ENCODE measurements at places on chromosomes 5 and 9.

GRCh38 chr5:140324617-140325241 lies 21.7 kb downstream of the HBEGF start:
- DNase-seq, result no peak

DNA sequence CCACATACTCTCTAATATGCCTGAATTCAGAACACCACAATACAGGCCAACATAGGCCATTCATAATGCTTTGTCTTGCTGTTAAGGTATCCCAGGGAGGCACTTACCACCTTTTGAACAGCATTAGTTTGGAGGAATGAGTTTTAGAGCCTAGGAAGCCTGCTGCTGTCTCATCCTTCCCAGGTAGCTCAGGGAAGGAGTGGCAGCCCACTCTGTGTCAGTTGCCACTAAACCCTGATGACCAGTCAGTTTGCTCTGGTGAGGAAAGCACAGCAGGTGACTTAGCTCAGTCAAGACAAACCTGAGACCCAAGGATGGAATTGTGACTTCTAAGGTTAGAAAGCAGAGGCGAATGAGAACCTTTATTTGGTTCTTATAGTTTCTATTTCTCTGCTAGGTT lies 337.4 kb upstream of the ATP10B start:
- DNase-seq, result no peak

- DNase-seq, result no peak
Observed at GRCh38 chr9:92589923-92590322, 54.1 kb upstream of the ECM2 start.

DNA sequence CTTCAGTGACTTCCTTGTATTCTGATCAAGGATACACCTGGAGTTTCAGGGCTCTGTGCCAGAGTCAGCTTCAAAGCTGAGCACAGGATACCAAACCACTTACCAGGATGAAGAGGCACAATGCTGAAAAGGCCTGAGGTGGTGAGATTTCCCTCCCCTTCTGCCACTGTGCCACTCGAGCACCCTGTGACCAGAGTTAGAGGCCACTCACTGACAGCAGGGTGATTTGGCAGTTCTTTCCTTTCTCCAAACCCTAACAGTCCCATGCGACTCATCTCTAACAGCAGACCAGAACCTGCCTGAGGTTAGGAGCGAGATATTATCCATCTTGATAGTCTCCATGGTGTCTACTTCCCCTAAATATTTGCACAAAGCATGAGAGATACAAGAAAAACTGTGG lies 1.8 kb downstream of the PLGRKT start:
- DNase-seq, result no peak

DNA sequence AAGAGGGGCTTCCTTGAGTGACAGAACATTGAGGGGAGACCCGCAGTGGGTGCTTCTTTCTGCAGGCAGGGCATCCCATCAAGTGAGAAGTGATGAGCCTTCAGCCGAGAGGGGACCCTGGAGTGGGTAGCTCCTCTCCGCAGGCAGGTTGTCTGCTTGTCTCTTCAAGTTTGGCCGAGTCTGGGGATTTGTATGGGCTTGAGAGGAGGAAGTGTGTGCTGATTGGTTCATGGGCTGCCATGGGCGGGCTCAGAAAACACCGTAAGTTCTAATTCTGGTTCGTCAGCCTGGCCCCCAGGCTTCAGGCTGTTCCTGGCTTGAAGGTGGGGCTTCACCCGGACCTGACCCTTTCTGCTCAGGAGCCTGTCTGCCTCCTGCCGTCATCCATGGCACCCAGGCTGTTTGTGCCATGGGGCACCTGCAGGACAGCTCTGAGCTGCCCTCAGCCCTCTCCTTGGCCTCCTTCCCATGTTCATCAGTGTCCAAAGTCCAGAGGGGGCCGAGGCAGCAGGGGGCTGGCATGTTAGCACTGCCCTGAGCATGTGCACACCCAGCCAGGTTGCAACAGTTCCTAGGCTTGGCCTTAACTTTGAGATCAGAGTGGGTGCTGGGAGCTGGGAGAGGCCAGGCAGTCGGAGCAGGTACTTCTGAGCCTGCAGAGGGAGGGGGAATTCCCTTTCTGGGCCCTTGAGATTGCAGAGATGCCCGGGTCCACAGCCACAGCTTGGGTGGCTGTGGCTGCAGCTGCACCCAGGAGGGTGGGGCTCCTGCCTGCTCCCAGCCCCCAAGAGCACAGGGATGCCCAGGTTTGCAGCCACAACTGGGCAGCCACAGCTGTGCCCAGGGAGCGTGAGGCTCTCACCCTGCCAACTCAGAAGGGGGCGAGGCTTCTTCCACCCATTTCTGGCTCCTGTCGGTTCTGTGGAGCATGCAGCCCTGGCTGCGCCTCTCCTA lies 13.5 kb upstream of the DHFR start:
- DNase-seq, result no peak

GRCh38 chr9:87016681-87017080 lies 69.4 kb upstream of the GAS1 start:
- no peak for DNase-seq

DNA sequence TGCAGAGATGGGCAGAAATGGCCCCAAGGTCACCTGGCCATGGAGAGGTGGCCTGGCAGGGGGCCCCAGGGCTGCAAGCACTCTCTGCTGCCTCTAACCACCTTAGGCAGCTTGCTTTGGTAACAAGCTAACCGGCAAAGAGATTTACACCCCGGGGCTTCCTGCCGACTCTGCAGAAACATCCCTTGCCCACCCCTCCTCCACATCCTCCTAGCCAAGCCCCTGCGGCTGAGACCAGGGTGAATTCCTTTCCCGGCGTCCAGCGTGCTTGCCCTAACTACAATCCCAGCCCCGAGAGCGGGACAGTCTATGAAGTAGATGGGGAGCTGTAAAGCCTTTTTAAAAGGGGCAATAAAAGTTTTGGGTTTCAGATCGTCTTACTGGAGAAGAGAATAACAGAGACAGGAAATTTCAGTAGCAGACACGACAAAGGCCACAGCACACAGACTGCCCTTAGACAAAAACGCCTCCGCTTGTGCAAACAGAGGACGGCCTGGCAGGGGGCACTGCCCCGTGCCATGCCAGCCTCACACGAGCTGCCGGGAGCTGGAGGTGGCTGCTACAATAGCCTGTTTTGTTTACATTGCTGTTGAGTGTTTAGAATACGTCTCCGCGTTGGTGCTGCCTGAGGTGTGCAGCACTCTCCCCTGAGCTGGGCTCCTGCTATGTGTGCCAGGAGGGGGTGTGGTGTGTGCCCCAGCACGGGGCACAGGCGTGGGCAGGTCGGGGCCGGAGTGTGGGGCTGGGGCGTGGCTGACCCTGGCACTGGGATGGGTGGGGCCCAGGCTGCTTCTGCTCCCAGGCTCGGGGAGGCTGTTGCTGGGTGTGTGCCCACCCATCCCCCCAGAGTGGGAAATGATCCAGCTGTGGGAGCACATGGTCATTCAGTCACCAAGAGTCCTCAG lies 15.3 kb downstream of the MYMK start:
- DNase-seq, result no peak

DNA sequence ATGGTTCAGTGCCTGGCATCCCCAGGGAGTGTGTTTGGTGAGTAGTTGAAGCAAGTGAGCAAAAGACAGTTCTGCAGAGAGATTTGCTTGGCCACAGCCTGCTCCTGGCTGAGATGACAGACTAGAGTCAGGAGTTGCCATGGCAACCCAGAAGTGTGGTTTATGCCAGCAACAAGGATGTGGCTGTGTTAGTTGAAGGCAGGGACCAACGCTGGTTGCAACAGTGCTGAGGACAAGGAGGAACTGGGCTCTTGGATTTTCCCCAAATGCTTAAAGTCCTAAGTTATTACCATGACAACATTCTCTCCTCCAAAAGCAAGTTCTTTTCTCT lies 2.7 kb downstream of the NXNL2 start:
- DNase-seq, result no peak

- DNase-seq, result no peak
Observed at GRCh38 chr5:36365896-36366295, 64.2 kb upstream of the RANBP3L start.

DNA sequence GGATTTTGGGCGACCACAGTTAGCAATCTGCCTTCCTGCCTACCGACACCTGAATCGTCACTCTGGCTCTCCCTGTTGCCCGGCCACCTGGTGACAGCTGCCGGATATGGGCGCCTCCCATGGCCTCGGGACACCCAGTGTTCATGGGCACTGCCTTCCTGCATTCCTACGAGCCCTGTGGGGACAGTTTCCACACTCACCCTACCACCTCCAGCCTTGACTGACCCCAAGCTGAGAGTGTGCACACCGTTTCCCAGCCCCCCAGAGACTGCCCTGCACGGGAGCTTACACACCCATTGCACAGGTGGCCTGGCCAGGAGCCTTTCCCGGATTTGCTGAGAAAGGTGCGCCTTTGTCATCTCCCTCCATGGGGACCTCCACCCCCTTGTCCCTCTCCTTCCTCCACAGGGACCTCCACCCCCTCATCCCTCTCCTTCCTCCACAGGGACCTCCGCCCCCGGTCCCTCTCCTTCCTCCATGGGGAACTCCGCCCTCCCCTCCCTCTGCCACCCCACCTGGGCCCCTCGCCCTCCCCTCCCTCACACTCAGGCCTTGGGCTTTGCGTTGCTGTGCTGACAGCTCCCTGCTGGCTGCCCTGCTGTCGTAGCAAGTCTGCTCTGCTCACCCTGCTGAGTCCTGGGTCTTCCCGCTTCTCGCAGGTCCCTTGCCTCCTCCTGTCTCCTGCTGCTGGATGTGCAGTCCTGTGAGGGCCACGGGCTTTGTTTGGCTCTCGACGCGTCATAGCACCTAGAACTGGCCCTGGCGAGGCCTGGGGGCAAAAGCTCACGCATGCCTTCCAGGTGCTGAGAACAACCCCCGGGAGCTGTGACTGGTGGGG lies 48.4 kb downstream of the MRPL36 start:
- peak; percentile 35 for DNase-seq

DNA sequence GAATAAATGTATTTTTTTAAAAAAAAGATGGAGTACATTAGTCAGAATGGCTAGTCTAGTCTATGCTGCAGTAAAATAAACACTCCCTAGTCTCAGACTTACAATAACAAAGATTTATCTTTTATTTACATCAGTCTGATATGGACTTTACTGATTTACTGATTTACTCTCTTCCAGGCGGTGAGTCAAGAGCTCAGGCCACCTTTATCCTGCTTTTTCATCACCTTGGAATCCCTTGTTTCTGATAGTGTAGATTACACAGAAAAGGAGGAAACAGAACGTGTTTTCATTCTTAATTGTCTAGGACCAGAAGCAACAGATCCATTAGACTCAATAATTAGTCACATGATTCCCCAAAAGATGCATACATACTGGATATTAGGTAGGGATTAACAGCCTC lies 290.1 kb upstream of the TRPC7 start:
- no peak for DNase-seq

- no peak for DNase-seq
Observed at GRCh38 chr9:133558191-133559126, 24.0 kb downstream of the ADAMTSL2 start.

DNA sequence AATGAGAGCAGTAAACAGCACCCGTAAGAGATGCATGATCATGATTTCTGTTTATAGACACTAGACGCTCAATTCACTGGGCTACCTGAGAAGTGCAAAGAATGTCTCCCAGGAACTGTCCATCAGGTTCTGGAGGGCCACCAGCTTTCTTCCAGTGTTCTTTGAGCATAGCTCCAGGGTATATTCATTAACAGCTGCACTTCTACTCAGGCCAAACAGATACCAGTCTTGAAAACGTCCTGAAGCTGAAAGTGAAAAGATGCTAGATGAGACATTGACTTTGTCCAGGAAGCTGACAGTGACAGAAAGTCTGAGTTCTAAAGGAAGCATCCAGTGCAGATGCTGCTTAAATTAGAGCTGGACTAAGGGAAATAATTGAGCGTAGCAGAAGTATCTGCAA lies 488.7 kb upstream of the TYRP1 start:
- no peak for DNase-seq

- DNase-seq, result no peak
Observed at GRCh38 chr5:2200261-2200950, 317.7 kb upstream of the IRX4 start.

GRCh38 chr9:109597496-109597895 lies 99.4 kb upstream of the PTPN3 start:
- DNase-seq, result no peak

DNA sequence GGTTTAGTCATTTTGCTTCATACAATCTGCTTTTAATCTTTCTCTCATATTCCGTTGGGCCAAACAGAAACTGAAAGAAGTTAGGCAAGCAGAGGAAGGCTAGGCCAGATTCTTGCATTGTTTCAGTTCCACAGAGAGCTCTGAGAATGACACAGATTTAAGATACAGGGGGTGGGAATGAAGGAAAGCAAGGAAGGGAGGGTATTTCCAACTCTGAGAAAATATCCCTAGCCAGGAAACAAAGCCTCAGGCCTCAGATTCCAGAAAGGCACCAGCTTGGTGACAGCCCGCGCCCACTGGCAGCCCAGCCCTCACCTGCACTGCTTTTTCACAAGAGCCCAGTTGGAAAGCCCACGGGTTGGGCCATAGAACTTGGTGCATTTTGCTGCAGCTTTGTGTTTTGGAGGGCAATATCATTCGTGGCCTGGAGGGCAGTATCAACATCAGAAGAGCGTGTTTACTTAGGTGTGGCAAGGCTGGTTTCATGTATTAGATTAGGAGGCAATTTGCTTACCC lies 63.5 kb downstream of the ENC1 start:
- DNase-seq, result no peak

DNA sequence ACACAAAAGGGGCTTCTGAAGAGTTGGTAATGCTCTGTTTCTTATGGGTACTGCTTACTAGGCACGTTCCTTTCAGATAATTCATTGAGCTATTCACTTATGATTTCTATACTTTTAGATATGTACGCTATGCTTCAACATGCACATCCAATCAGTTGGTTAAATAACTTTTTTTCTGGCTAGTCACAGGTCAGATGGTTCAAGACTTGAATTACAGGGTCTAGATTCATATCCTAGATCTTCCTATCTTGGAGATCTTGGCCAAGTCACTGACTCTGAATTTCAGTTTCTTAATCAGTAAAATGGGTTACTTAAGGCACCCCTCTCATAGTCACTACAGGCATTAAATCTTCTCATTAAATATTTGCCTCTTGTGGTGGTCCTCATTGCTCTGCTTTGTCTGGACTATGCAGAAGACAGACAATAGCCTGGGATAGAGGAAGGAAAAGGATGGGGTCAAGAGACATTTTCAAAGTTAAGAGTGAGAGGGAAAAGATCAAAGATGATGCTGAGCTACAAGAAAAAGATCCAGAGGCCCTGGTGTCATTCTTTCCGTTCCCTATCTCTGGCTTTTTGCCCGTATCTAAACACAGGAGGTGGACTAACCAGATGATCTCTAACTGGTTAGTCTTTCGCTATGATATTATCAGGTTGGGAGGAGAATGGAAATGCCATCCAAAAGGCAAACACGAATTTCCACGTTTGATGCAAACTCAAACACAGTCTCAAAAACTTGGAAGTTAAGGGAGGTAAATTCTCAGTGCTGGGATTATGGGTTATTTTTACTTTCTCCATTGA lies 1.8 kb upstream of the CCDC180 start:
- DNase-seq, result no peak

DNA sequence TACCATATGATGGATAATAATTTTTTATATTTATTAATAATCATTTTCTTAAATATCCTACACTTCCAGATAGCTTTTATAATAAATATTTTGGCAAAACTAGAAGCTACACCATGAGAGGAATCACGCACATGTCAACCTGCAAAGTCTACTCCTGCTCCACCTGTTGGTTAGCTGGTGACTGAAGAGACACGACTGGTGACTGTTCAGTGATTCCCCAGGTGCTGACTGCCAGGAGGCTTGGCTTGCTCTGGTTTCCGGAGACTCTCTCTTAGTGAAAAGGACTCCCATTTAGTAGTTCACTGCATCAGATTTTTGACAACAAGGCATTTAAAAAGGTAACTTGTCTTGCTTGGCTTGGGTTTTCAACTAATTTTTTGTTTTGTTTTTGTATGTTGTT lies 20.9 kb downstream of the GZMA start:
- no peak for DNase-seq

Data from HuH-7.5 (cell line).